ENCODE measurements at places on chromosomes 16 and 17.

GRCh38 chr16:11270602-11271162, 1.6 kb upstream of the TNP2 start:
- no peak for DNase-seq

- no peak for DNase-seq
Observed at GRCh38 chr17:58285422-58285810, 4.7 kb upstream of the MPO start.

DNA sequence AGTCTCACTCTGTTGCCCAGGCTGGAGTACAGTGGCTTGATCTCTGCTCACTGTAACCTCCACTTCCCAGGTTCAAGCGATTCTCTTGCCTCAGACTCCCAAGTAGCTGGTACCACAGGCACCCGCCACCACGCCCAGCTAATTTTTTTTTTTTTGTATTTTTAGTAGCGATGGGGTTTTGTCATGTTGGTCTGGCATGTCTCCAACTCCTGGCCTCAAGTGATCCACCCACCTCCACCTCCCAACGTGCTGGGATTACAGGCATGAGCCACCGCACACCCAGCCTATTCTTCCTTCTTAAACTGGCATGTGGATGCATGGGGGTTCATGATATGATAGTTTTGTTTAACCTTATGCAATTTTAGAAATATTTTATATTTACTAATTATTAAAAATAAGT, 39.4 kb upstream of the VWA3A start:
- no peak for DNase-seq

DNA sequence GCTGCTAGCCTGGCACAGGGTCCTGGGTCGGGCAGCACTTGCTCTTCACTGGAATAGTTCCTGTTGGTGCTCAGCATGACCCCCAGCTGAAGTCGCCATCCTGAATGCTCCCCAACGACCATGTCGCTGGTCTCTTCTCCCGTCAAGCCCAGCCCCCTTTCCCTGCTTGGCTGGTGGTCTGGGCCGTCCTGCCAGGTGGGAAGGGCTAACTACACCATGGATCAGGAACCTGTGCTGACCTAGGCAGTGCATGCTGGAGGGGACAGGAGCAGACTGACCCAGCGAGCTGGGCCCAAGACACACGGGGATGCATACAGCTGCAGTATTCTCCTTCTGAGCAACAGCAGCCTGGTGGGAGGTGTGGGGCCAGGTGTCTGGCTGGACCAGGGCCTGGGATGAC, 9.2 kb upstream of the SREBF1 start:
- DNase-seq, result no peak

DNA sequence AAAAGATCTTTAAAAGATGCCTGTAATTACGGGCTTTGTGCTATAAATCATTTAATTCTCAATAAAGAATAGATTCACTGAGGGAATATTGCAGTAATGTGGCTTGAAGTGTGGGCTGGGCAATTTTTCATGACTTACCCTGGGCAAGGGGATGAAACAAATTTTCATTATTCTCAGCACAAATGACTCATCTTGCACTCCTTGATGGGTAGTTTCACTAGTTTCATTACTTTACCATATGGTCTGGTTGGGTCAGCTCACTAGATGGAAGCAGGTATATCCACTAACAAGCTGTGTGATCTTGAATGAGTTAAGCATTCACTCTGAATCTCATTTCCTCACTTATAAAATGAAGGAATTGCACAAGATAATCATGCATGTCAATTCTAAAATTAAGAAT, 234.3 kb downstream of the ABCC12 start:
- DNase-seq, result no peak

DNA sequence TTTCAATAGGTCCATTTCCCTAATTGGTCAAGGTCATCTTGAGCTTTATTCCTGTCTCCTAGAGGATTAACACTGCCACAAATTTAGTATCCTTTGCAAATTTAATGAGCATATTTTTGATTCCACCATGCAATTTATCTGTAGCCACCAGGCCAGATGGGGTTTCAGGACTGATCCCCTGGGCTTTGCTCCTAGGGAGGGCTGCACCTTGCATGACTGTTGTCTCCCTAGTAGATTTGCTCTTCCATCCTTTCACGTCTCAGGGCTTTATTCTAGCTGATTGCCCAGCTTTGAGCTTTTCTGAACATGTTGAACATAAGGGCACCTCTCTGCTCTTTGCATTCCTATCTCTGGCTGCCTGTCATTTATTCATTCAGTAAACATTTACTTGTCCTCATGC, 7.7 kb upstream of the KCNH6 start:
- DNase-seq, result no peak
